ENCODE measurements at places on chromosomes 6 and 20.

GRCh38 chr6:26025047-26025893 lies 62.0 kb upstream of the HFE start:
- peak; percentile 55 for DNase-seq

- no peak for DNase-seq
Measured at GRCh38 chr20:23683281-23683680, 5.6 kb downstream of the CST4 start.

GRCh38 chr20:17995967-17996819 lies 27.4 kb downstream of the MGME1 start:
- peak; percentile 31 for DNase-seq

DNA sequence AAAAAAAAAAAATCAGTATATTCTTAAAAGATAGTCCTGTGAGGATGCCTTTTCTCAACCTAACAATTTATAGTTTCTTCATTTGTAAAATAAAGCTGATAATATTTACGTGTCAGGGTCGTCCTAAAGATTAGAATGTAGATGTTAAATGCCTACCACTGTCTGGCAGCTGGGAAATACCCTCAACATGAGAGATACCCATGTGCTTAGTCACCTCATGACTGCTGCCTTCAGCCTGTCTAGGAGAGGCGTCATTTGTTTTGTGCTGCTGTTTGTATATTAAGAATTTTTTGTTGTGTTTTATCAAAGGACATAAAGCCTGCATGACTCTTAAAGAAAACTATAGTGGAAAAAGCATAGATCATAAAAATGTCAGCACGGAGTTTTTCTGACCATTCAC lies 9.5 kb downstream of the FAM120B start:
- DNase-seq = no peak
